ENCODE measurements at places on chromosomes 11 and 22. TPM values are rescaled to one million over a fixed set of nuclear protein-coding genes. Genes with fewer than 3 reads are reported as not detected.

Gene OR52E5
- total RNA-seq: not detected

Gene MMP7
- total RNA-seq: not detected

Gene CPT1A
- total RNA-seq: 62.3 TPM

Gene WNT11
- 39.2 TPM for total RNA-seq

Gene GSTT2
- 3.9 TPM for total RNA-seq

Gene CNGA4
- total RNA-seq: not detected

Gene C11orf16
- not detected for total RNA-seq

Gene SCO2
- 2.6 TPM for total RNA-seq

Gene GAL3ST1
- total RNA-seq: 1.3 TPM

Gene TRIM6
- 3.2 TPM for total RNA-seq

Gene CYB5R2
- 6.0 TPM for total RNA-seq

Gene SCGB2A2
- not detected for total RNA-seq

Gene PDE3B
- 2.1 TPM for total RNA-seq

Gene MGAT3
- total RNA-seq: 3.2 TPM

Gene HOATZ
- total RNA-seq: not detected

Gene RAB39A
- total RNA-seq: 1.6 TPM

Gene UPK3A
- not detected for total RNA-seq

DNA sequence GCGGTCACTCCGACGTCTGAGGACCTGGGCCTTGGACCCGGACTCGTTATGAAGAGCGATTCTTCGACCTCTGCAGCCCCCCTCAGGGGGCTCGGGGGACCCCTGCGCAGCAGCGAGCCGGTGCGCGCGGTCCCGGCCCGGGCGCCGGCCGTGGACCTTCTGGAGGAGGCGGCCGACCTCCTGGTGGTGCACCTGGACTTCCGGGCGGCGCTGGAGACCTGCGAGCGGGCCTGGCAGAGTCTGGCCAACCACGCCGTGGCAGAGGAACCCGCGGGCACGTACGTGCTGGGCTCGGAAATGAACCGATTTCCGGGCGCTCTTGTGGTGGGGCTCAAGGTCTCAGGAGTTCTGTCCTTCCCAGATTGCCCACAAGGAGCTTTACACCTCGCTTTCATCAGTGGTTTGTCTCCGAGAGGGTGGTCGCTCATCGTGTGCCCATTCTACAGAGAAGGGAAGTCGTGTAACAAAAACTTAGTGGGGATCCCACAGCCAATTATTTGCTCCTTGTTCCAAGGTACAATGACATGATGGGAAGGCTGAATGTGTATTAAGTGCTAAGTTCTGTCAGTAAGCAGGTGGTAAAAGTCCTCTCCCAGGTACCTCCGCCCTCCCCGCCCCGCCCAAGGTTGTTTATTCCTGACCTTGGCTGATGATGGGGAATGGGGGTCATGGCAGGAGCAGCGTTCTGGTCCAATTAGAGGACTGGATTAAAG is 695 bp downstream of the PEX26 start:
- no peak for DNase-seq

GRCh38 chr11:1208394-1209261 is 14.2 kb upstream of the MUC5B start:
- DNase-seq: peak; percentile 78

GRCh38 chr11:59225017-59225416 is 12.3 kb upstream of the MPEG1 start:
- DNase-seq: no peak

DNA sequence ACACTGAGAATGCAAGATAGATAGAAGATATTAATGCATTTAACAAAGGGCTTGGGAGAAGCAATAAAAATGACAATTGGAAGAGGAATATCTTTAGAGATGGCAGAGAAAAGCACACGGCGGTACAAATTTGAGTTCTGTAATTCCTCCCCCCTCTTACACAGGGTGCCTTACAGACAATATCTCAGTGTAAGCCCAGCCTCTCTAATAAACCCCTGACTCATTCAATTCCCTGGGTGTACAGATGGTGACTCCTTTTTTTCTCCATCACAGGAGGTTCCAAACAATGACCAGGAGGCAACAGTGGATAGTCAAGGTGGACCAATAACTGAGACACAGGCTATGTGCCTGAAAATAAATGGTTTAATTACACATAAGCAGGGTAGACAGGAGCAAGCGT is 598.6 kb downstream of the OPCML start:
- no peak for DNase-seq

- no peak for DNase-seq
These were observed 387.1 kb downstream of the METTL15 start for GRCh38 chr11:28495333-28495732.

GRCh38 chr11:64256300-64256699 is 5.0 kb downstream of the PLCB3 start:
- no peak for DNase-seq

DNA sequence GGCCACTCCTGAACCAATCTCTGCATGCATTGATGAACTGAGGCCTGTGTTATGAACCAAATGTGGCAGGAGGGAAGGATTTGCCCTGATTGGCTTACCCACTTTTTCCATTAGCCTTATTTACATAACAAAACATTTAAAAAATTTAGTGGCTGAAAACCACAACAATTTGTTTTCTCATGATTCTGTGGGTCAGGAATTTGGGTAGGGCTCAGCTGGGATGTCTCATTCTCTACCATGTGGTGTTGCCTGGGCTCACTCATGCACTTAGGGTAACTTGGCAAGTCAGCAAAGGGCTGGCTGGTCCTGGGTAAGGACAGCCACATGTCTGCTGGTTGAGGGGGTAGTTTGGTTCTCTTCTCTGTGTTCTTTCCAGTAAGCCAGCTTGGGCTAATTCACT is 35.1 kb upstream of the CYP2R1 start:
- no peak for DNase-seq

DNA sequence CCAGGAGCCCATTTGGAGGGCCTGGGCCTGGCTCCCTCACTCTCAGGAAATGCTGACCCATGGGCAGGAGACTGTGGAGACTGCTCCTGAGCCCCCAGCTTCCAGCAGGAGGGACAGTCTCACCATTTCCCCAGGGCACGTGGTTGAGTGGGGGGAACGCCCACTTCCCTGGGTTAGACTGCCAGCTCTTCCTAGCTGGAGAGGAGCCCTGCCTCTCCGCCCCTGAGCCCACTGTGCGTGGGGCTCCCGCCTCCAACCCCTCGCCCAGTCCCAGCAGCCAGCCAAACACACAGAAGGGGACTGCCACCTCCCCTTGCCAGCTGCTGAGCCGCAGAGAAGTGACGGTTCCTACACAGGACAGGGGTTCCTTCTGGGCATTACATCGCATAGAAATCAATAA is 37.1 kb downstream of the CDKN1C start:
- no peak for DNase-seq

DNA sequence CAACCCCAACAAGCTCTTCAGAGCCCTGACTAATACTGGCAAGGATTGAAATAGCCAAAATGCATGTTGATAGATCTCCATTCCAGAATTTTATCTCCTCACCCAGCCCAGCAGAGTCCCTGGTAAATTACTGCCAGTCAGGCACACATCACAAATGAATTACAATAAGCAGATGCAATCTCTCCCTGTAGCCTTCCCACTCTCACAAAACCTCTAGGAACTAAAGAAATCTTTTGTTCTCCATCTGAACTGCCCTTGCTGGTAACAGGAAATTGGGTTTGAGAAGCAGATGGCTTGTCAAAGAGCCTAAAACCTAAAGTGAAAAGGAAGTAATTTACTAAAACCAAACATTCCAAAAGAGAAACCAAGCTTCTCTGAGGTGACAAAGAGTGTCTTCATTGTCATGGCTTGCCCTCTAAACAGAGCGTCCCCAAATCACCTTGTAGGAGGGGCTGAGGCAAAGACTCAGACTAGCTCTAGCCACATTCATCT is 59.5 kb downstream of the FAM168A start:
- no peak for DNase-seq

- DNase-seq: peak; percentile 20
These were observed 1.3 kb upstream of the B4GALNT4 start for GRCh38 chr11:367956-368413.

GRCh38 chr11:20099527-20099926 is 60.7 kb downstream of the DBX1 start:
- no peak for DNase-seq

- DNase-seq: peak; percentile 28
These were observed 1.0 kb upstream of the TUBA8 start for GRCh38 chr22:18109410-18110193.

GRCh38 chr11:107791343-107792048 is 67.1 kb downstream of the SLC35F2 start:
- DNase-seq: no peak

- DNase-seq: no peak
These were observed 16.5 kb downstream of the WT1 start for GRCh38 chr11:32418836-32419235.

- peak; percentile 80 for DNase-seq
These were observed 940.9 kb downstream of the BRD1 start for GRCh38 chr22:48886604-48887393.

GRCh38 chr11:73393011-73393380 is 16.8 kb downstream of the RELT start:
- DNase-seq: no peak

- peak; percentile 29 for DNase-seq
These were observed 10.9 kb downstream of the ACO2 start for GRCh38 chr22:41479671-41480396.

- DNase-seq: no peak
These were observed 9.3 kb downstream of the TNKS1BP1 start for GRCh38 chr11:57315491-57315890.

GRCh38 chr11:43071338-43071737 is 240.5 kb upstream of the API5 start:
- no peak for DNase-seq

DNA sequence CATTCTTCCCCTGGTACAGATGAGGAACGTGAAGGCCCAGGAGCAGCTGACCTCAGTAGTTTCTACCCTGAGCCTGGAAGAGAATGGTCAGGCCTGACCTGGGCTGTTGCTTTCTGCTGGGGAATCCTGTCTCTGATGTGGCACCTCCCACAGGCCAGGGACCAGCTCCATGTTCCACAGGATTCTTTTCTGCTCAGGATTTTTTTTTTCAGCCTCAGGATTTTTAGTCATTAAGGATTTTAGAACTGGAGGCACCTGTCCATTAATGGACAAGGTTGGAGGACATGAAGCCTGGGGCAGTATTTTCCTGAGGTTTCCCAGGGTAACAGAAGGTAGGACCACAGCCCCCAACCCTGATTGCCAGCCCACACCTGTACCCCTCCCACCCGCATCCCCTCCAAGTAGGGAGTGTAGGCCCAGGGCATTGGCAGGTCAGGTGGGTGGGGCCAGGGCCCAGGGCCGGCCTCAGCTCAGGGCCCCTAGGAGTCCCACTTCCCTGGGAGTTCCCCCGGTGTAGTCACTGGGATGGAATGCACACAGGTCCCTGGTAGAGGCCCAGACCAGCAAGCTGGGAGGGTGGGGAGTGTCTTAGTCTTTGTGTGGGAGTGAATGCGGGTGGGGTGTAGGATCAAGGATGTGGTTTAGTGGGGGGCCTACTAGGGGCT is 16.1 kb downstream of the BIK start:
- no peak for DNase-seq

GRCh38 chr11:112558691-112559090 is 298.0 kb upstream of the PLET1 start:
- no peak for DNase-seq

- no peak for DNase-seq
These were observed 576.0 kb downstream of the SOX6 start for GRCh38 chr11:15780382-15780781.

DNA sequence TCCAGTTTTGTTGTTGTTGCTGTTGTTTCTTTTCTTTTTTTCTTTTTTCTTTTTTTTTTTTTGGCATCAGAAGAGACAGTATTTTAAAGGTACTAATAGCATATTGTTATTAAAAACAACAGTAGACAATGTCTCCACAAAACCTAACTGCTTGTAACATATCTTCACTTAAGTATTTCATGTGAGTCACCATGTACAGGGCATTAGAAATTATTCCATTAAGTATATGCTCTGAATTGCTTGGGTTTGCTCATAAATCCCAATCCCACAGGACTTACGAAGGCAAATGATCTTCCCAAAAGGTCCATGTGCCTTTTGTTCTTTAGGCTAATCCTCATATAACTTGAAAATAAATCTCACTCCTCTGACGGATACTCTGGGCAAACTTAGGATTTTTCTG is 35.9 kb downstream of the MAP6 start:
- DNase-seq: no peak

- DNase-seq: no peak
These were observed at the start of gene HEPHL1 for GRCh38 chr11:94020777-94021481. Gene HEPHL1, plus strand, starts transcription at chr11:94021354. Its CDS starts 15 bp downstream, at chr11:94021369.

- no peak for DNase-seq
These were observed 107.5 kb upstream of the OR4B1 start for GRCh38 chr11:48109046-48109666.

- no peak for DNase-seq
These were observed 34.3 kb upstream of the CSTF3 start for GRCh38 chr11:33195462-33196173.

DNA sequence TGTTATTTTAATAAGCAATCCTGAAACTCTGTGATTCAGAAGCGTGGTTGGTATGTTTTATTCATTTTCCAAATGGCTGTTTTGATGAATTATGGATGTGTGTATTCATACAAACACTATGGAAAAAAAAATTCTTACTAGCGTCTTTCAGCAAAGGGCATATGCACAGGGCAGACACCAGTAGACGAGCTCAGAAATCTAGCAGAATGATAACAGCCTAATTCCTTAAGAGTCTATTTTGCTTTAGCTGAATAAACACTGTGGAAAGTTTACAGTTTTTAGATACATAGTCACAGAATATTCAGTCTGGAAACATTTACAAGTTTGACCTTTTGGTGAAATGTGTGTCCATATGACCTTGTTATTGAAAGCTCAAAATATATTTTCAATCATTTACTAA is 418.8 kb upstream of the LUZP2 start:
- DNase-seq: no peak

DNA sequence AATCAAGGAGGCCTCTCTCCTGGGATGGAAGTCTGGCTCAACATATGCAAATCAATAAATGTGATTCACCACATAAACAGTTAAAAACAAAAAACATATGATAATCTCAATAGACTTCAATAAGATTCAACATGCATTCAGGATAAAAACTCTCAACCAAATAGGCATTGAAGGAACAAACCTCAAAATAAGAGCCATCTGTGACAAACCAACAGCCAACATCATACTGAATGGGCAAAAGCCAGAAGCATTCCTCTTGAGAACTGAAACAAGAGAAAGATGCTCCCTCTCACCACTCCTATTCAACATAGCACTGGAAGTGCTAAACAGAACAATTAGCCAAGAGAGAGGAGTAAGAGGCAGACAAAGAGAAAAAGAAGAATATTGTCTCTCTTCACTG is 54.0 kb upstream of the SEZ6L start:
- DNase-seq: no peak

DNA sequence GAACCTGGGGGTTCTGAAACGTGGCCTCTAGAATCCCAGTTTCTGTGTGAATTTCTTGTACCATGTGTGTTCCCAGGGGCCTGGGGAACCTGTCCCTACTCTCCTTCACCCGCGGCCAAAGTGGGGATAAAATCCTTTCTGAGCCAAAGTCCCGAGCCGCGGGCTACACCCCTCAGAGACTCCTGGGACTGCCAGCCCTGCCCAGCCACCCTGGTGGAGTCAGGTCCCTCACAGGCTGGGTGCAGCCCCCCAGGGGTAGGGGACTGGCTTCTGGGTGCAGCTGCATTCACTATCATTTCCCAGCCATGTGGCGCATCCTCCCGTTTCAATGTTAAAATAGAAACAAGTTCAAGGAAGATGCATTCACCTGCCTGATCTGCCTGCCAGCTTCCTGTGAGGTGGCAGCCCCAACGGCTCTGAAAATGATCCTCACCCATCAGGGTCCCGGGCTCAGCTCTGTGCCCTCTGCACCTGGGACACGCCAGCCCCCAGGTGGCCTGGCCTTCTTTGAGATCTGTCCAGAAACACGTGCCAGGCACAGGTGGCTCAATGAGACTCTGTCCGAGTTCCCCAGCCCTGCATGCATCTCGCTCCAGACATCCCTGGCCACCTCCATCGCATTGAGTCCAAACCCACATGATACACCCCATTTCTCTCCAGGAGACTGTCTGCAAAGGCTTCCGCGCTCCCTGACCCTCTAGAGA is 338.8 kb downstream of the CTTN start:
- DNase-seq: peak; percentile 55

Measured in posterior vena cava (tissue), 2 donors.